ENCODE measurements at places on chromosomes 4 and X.

- DNase-seq = peak; percentile 98
These were observed at the start of gene SEPTIN11 for GRCh38 chr4:76949276-76950051. TSS of gene SEPTIN11 (plus strand) at chr4:76949752. CDS start at chr4:76949904, 152 bp downstream.

- peak; percentile 69 for DNase-seq
These were observed 374.3 kb downstream of the AFF2 start for GRCh38 chrX:148874636-148875246.

DNA sequence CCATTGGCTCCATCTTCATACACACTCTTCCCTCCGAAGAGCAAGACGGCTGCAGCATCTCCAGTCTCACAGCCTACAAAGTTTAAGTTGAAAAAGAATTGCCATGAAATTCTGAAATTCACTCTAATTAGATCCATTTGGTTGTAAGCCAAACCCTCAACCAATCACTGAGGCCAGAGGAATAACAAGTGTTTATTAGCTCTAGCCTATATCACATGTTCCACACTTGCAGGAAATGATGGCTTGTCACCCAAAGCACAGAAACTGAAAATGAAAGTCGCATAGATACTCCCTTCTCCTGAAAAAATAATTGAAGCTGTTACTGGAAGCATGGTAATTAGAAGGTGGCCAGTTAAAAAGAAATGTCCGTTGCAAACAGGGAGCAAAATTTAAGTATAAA lies 1071.8 kb downstream of the CCSER1 start:
- no peak for DNase-seq

- peak; percentile 67 for DNase-seq
These were observed 184.7 kb upstream of the NDP start for GRCh38 chrX:44157858-44158257.

DNA sequence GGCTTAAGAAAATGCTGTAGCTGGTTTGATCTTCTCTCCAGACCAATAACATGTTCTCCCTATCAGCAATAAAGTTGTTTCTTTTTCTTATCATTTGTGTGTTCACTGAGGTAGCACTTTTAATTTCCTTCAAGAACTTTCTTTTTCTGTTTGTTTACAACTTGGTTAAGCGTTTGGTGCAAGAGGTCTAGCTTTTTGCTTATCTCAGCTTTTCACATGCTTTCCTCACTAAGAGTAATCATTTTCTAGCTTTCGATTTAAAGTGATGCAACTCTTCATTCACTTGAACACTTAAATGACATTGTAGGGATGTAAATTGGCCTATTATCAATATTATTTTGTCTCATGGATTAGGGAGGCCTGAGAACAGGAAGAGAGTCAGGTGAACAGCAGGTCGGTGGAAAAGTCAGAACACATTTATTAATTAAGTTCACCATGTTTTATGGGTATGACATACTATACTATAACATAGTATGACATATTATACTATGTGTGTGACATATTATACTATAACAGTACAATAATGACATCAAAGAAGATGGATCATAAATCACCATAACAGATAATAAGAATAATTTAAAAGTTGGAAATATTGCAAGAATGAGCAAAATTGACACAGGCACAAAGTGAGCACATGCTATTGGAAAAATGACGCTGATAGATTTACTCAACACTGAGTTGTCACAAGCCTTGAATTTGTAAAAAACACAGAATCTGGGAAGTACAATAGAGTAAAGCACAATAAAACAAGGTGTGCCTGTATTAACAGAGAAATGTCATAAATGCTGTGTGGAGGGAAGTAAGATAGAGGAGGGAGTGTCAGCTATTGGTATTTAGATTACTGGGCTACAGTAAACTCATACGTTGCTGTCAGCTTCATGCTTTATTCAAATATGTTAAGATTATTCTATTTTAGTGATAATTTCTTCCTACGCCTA lies 218.6 kb upstream of the SLC7A11 start:
- DNase-seq = no peak

GRCh38 chrX:621705-622503 lies 8.7 kb upstream of the SHOX start:
- no peak for DNase-seq

GRCh38 chr4:98905839-98906238 lies 23.1 kb downstream of the EIF4E start:
- DNase-seq = peak; percentile 46

GRCh38 chr4:99811850-99812249 lies 4.8 kb upstream of the DAPP1 start:
- DNase-seq = peak; percentile 52

DNA sequence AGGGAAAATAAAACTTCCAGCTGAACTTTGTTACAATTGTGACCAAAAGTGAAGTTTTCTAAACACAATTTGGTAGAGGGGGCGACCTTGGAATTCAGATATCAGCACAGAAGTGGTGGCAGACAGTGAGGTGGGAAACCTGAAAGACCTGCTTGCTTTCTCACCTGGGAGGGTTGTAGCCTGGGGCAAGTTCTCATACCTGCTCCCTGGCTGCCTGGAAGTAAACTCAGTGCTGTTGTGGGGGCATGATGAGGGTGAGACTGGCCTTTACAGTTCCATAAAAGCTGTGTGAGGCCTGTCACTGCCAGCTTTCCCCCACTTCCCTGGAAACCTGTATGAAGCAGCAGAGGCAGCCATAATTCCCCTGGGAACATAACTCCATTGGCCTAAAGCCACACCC lies 1180.2 kb downstream of the FAM133A start:
- no peak for DNase-seq

DNA sequence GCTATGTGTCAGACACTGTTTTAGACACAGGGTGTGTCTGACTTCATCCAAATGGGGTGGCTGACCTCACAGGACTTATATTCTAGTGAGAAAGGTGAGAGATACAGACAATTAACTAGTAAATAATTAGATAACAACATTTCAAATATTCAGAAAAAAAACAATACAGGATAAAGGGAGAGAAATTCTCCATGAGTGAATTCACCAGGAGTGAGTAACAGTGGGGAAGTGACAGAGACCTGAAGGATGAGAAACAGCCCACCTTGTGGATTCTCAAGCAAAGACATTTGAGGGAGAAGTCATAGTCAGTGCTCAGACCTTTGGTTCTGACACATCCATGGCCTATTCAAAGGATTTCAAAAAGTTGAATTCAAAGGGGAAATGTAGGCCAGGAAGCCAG lies 627.9 kb downstream of the IQCM start:
- peak; percentile 7 for DNase-seq

DNA sequence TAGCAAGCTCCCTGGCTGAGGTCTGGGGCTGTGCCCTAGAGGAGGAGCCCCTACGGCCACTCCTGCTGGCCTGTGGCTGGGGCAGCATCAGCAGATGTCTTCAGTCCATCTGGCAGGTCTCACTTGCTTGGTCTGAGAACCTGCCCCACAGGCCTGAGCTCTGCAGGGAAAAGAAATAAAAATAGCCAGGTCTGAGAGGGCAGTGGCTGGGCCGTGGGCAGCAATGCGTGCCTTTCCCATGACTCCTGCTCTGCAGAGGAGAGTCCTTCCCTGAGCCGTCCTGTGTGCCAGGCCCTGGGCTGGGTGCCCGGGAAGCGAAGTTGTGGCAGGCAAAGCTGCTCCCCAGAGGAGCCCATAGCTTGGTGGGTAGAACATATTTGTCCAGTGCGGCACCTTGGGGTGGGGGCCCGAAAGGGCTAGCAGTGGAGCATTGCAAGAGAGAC lies 11.3 kb upstream of the KIAA0232 start:
- DNase-seq = peak; percentile 69

- DNase-seq = peak; percentile 50
These were observed 43.1 kb downstream of the ADAMTS3 start for GRCh38 chr4:72525938-72526337.

- peak; percentile 1 for DNase-seq
These were observed 1.3 kb downstream of the NEXMIF start for GRCh38 chrX:74923942-74924448.

DNA sequence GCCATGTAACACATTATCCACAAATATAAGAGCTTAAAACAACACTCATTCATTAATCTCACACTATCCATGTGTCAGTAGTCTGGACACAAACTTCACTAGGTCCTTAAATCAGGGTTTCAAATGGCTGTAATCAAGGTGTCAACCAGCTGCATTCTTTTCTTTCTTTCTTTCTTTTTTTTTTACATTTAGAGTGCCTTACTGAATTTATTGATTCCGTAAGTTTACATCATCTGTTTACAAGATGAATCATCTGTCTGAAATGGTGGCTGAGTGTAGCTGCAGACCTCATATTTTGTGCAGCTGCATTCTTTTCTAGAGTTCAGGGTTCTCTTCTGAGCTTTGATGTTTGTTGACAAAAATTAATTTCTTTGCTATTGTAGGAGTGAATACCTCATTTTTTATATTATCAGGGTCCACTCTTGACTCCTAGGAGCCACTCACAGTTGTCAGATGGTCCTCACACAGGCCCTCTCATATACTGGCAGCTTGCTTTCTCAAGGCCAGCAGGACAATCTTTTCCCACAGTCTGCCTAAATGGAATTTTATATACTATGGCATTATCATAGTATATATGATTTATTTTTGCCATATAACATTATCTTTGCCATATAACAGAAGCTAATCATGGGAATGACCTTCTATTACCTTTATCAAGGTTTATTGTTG lies 37.8 kb downstream of the SPOCK3 start:
- DNase-seq = no peak

- DNase-seq = peak; percentile 68
These were observed 24.9 kb upstream of the RNF150 start for GRCh38 chr4:141158219-141158618.

DNA sequence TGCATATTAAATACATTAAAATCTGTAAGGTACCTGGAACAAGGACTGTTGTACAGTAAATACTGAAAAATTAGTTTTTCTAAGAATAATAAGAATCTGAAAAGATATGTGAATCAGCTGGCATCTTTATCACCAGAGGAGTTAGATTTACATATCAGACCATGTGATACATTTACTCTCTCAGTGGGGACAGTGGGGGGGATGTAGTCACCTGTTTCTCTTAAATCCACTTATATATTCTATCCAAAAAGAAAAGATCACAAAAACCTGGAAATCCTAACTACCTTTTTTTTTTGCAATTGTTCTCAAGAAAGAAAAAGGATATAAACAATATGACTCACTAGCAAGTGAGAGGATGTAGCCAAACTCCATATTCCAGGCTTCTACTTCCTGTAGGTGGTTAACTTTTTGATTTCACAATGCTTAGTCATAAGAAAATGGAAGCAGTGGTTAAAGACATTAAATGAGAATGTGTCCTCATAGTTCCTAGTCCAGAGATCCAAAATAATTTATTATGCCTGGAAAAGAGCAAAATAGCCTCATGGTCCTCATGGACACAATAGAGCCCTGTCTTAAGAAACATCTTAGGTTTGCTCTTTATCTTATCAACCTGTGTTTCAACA lies 22.5 kb upstream of the MYOZ2 start:
- peak; percentile 95 for DNase-seq

DNA sequence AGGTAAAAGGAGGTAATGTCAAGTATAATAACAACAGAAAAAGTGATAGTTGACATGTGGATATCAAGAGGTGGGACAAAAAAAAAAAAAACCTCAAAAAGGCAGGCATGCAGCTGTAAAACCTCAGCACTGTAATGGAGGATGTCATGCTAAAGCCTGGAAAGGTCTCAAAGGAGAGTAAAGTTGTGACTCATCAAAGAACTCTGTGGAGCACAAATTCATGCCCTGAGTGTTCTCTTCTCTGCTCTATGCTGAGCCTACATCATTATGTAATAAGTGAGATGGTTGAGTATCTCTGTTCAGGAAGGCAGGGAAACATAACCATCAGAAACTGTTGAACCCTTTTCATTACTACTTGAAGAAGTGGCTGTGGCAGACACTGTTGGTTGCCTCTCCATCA lies 597.8 kb downstream of the BCOR start:
- peak; percentile 32 for DNase-seq

DNA sequence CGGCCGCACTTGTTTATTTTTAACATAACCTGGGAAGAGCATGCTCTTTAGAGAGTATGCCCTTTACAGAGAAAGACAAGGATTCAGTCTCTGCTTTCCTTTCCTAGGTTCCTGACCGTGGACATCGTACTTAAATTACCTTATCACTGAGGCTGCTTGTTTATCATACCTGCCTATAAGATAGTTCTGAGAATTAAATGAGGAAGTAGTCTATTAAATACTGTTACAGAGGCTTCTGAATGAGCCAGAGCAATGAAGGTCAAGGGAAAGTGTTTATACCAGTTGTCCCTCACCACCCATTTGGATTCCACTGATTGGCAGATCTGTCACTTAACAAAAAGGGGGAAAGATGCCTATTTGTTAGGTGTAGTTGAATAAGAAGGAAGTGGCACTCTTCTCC lies 10.0 kb downstream of the TXLNG start:
- DNase-seq = no peak

- DNase-seq = no peak
These were observed 92.7 kb downstream of the TBL1X start for GRCh38 chrX:9557521-9557920.

GRCh38 chr4:152278172-152278504 lies 257.8 kb downstream of the FBXW7 start:
- DNase-seq = no peak

GRCh38 chr4:139959396-139959795 lies 194.6 kb downstream of the MAML3 start:
- no peak for DNase-seq

- DNase-seq = no peak
These were observed 42.6 kb upstream of the IL13RA2 start for GRCh38 chrX:115060013-115060412.

- DNase-seq = no peak
These were observed 108.2 kb upstream of the BMPR1B start for GRCh38 chr4:94649381-94650133.

GRCh38 chr4:48346594-48346993 lies 5.3 kb downstream of the SLAIN2 start:
- peak; percentile 46 for DNase-seq

DNA sequence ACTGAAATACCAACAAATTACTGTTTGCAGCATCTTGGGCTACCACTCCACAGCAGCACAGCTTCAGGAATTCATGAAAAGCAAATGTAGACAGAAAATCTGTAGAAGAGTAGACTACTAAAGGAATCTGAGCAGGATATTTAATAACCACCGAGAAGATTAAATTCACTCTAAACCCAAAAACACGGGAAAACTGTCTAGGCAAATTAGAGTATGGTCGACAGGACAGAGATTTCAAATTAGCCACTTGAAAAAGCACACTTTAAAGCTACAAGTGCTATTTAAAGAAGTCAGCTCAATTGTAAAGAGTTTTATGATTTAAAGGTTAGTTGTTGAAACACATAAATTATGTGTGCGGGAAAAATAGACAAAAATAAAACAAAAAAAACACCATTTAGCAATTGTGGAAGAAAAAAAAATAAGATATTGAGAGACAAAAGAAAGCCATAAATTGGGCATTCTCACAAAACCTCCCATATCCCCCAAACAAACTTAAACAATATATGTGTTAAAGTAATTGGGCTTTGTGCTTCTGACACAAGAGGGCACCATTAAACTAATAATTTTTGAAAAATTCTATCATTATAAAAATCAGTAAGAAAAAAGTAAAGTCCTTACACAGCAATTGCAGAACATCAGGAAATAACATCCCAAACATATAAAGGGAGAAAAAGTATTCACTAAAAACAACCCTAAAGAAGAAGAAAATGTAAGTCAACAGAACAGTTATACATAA lies 880.8 kb downstream of the TECRL start:
- peak; percentile 1 for DNase-seq

DNA sequence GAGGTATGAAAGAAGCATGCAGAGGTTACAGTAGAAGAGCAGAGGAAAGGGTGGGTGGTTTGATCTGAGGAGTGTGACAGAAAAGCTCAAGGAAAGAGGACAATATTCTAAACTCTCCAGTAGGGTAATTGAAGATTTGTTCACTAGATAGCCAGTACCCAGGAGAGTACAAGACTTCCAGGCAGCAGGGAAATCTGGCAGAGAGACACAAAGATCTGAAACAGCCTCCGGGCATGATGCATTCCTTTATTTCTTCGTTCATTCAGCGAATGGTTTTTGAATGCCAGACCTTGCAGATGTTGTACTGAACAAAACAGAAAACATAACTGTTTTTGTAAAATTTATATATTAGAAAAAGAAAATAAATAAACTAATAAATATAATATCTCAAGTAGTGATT lies 766.6 kb downstream of the FAT4 start:
- DNase-seq = peak; percentile 12

All from GM23248 (cell line).